ENCODE measurements at places on chromosomes 3 and 15. TPM values are rescaled to one million over a fixed set of nuclear protein-coding genes. Genes with fewer than 3 reads are reported as not detected.

Gene WDR72
- total RNA-seq = not detected

Gene RTP4
- 0.20 TPM for total RNA-seq

Gene TEX55
- total RNA-seq = not detected

Gene CXCR6
- total RNA-seq = not detected
